ENCODE measurements at places on chromosomes 1 and 21.

DNA sequence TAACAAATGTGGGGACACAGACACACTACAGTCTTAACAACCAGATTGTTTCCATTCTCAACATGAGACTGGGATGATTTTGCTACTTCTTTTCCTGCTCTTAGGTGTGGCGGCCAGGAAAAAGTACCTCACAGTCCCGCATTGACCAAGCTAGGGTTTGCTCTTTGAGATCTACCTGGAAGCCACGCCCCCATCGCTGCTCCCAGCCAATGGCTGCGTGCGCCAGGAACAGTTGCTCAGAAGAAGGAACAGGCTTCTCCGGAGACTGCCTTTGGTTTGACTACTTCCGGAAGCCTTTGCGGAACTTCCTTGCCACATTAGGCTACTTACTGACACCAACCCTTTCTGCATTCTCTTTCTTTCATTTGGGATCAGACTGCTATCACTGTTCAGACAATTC is 44.2 kb upstream of the PLD5 start:
- DNase-seq: no peak

GRCh38 chr1:228020686-228021354 is 14.0 kb downstream of the WNT3A start:
- no peak for DNase-seq

DNA sequence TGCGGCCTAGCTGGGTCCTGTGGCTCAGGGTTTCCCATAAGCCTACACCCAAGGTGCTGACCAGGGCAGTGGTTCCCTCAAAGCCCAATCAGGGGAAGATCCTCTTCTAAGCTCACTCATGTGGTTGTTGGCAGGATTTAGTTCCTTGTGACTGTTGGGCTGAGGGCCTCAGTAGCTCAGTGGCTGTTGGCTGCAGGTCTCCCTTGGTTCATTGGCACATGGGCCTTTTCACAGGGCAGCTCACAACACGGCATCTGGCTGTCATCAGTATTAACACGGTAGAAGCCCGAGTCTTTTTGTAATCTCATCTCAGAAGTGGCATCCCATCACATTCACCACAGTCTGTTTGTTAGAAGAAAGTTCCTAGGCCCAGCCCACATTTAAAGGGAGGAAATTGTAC is 188.2 kb upstream of the HMCN1 start:
- DNase-seq: no peak

GRCh38 chr1:91552091-91552490 is 51.4 kb downstream of the CDC7 start:
- DNase-seq: no peak

GRCh38 chr1:32966900-32967299 is 2.3 kb upstream of the RNF19B start:
- no peak for DNase-seq

DNA sequence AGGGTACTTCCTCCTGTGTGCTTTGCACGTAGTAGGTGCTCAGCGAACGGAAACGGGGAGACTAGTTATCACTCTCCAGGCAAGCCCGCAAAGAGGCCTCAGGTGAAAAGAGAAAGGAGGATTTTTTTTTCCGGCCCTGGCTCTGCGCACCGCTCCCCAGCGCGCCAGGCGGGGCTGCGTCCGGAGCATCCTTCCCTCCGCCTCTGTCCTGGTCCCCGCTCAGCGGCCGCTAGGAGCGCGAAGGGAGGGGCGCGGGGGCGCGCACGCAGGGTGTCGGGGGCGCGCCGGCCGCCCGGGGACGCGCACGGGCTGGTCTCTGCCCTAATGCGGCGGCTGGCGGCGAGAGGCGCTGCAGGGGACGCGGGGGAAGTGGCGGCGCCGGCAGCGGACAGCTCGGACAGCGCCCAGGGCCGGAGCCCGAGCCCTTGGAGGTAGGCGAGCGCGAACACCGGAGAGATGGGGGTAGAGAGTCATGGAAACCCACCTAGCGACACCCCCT is 42.3 kb upstream of the NFASC start:
- DNase-seq: peak; percentile 78

Data from midbrain (tissue), 1 donor.